ENCODE measurements at places on chromosomes 3 and 15.
A peak's percentile ranks its signal among the peaks of the same experiment; 100 is the strongest.

GRCh38 chr3:189584645-189585044 is 46.5 kb upstream of the TP63 start:
- DNase-seq = no peak

DNA sequence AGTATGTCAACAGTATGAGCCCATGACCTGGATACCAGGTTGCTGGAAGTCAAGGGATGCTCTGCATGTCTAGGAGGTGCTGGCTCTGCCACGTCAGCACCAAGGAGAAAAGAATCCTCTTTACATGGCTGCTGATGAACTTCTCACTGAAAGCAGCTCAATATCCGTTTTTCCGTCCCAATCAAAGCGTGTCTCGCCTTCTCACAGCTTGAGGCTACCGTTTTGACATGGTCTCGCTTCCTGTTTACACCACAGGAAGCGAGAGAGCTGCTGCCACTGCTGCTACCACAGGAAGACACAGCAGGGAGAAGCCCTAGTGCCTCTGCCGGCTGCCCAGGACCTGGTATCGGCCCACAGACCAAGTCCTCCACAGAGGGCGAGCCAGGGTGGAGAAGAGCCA is 27.3 kb downstream of the STARD5 start:
- DNase-seq = peak; percentile 23

DNA sequence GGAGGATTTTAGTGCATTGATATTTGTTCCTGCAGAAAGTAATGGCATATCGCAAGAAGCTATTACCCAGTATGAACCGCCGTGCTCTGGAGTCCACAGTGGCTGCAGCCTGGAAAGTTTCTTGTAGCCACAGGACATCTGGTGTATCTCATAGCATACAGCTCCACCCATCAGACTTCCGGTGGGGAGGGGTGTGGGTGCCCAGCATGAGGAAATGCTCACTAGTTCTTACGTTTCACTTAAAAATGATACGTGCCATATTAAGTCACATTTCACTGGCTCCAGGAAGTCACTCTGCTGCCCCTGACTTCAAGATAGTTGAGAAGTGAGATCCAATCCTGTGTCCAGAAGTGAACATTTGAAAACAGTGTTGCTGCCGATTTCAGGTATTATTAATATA is 990.4 kb downstream of the GBE1 start:
- DNase-seq = no peak

GRCh38 chr3:50275141-50275995 is 3.5 kb upstream of the LSMEM2 start:
- no peak for DNase-seq

DNA sequence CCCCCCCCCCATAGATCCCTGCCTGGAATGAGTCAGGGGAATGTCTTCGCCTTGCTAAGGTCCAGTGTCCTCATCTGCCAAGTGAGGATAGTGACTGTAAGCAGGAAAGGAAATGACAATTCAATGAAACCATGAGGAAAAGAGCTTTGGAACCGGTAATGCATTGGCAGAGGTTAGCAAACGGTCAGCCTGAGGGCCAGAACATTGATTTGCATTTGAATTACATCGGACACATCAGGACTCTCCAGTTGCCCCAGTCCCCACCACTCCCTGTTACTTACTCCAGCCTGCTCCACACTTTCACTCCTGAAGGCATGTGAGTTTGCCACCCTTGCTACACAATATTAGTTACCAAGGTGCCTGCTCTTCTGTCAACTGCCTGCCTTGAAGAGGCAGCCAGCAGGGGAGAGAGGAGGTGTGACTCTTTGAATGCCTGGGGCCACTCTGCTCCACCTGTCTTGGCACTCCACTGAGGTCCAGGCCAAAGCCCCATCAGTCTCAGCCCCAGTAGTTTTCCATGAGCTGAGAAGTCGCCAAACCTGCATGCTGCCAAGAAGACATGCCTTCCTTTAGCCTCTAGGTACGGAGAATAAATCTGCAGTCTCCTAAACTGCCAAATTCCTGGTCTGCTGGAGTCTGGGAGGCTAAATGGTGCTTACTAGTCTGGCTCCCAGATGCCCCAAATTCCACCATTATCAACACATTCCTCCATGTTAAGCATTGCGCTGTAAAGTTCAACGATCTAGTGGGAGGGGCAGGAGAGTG is 191.7 kb upstream of the TLE3 start:
- no peak for DNase-seq

DNA sequence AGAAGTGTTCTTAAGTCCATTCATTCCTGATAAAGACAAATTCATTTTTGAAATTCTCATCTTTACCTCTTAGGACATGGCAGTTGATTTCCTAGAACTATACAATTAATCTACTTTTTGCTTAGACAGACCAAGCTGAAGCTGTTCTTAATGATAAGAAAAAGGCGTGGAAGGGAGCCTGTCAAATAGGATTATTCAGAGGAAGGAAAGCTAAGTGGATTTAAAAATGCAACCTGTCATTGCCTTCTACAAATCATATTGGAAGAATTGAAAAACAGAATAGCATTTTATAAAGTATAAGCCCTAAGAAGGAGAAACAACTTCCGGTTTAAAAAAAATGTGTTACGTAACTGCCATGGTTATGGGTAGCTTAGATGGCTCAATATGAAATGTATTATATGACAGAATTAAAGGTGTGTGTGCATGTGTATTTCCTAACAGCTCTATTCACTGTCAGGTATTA is 81.2 kb upstream of the RAP2B start:
- DNase-seq = no peak

DNA sequence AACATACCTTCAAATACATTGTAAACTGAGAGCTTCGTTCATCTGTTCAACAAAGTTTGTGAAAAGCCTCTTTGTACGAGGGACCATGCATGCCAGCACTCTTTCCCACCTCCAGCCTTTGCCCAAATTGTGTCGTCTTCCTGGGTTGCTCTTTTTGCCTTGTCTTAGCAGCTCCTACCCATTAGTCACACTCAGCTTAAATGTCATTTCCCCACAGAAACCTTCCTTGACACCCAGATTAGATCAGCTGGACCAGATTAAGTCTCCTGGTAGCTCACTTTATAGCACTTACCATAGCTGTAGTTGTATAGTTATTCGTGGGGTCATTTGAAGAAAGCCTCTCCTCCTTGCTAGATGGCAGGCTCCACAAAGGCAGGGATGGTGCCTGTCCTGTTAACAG is 24.1 kb upstream of the SNRK start:
- no peak for DNase-seq
